CD8-positive, alpha-beta T cell (primary cell): ENCODE measurements at places on chromosomes 2 and 18.

GRCh38 chr2:9613291-9613690 lies 17.5 kb downstream of the YWHAQ start:
- DNase-seq = no peak

GRCh38 chr2:202193881-202194353 lies 44.5 kb downstream of the SUMO1 start:
- DNase-seq = no peak

DNA sequence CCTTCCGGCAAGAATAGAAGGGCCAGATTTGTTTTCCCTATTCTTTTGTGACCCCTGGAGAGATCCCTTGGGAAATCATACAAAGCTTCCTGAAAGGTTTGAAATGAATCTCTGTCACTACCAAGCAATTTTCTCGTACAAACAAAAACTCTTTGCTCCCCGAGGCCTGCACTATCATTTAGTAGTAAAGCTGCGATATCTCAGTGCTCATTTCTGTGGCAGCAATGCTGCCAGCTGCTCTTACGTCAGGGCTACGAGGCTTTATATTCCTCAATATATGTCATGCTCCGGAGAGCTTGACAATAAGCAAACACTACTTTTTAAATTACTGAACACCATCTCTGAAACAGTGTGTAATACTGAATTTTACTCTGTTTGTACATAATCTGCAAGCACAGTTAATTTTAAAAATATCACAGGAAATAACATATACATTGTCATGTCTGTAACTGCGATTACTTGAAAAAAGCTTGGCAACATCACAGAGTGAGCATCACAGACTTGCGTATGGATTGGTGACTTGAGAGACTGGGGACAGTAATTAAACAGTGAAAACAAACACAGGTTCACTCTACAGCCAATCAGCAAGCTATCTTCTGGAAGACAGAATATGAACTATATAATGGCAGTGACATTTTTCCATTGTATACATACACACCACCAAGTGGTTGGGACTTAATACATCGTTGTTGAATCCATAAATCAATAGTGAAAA lies 403.3 kb upstream of the NETO1 start:
- no peak for DNase-seq

DNA sequence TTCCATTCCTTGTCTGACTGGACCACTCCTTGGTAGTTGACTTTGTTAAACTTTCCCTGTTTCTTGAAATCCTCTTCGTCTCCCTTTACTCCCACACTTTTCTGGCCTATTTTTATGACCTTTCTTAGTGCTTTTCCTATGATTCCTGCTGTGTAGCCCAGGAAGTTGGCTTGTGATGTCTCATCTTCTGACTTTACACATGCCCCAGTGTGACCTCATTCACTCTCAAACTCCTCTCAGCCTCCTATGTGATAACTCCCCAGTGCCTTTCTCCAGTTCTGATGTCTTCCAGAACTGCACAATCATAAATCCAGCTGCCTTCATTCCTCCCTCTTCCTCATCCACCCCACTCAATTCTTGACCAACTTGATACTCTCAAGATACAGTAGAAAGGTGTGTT lies 407.6 kb downstream of the TGIF1 start:
- no peak for DNase-seq

DNA sequence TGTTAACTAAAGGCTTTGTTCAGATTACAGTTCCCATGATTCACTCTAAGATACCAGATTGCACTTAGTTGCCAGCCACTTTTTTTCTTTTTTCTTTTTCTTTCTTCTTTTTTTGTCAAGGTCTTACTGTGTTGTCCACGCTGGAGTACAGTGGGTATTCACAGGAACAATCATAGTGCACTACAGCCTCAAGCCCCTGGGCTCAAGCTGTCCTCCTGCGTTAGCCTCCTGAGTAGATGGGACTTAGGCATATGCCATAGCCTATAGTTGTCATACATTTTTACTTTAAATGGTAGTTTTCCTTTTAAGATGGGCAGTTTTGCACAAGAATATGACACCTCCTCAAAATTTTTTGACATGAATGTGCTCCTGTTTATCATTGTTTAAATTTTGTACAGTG lies 2.1 kb downstream of the UGP2 start:
- no peak for DNase-seq
